ENCODE measurements at places on chromosomes 6 and 20. TPM values are rescaled to one million over a fixed set of nuclear protein-coding genes. Genes with fewer than 3 reads are reported as not detected.

DNA sequence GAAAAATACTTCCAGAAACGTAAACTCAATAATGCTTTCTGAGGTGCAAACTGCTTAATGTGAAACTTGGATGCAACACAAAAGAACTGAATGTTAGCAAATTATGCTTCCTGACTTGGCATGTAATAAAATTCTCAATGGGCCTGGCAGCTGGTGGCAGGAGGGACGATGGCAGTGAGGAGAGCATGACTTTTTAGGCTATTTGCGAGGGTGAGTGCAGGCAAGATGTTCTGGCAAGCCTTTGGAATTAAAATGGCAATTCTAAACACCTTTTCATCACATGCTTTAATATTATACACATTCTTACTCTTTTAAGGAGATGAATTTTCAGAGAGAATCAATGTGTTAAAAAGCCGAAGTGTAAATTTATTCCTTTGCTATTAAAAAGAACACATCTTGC, 224.8 kb upstream of the CDH4 start:
- no peaks in the 10 kb centered on the region for H3K36me3 ChIP-seq
- no peak for DNase-seq
- no peak overlapping the region for H3K27ac ChIP-seq
- peaks cover 10% of the 10 kb centered on the region for H3K27me3 ChIP-seq

DNA sequence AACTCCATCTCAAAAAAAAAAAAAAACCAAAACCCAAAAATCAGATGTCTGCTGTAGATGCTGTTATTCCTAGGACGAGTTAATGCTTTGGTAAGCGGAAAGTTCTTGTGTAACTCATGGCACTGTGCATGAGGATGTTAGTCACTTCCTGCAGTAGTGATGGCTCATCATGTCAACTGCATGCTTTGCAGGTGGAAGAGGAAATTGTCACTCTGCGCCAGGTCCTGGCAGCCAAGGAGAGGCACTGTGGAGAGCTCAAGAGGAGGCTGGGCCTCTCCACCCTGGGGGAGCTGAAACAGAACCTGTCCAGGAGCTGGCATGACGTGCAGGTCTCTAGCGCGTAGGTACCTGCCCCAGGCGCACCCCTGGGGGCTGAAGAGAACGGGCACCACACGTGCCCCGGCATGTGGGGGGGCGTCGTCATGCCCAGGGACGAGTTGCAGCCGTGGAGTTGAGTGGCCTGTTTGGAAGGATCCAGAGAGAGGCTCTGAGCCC, 8.5 kb downstream of the TPD52L2 start:
- no peak for DNase-seq
- H3K27ac ChIP-seq = no peak overlapping the region
- H3K27me3 ChIP-seq = no peaks in the 10 kb centered on the region
- H3K4me3 ChIP-seq = no peak overlapping the region

The HS3ST5 gene
- total RNA-seq = 0.95 TPM

- H3K27ac ChIP-seq = no peak overlapping the region
- H3K4me3 ChIP-seq = no peak overlapping the region
- DNase-seq = no peak
- H3K27me3 ChIP-seq = peaks cover 3% of the 10 kb centered on the region
- H3K4me1 ChIP-seq = peaks cover 2% of the 10 kb centered on the region
Observed at GRCh38 chr6:133399426-133399825, 158.3 kb downstream of the EYA4 start.

DNA sequence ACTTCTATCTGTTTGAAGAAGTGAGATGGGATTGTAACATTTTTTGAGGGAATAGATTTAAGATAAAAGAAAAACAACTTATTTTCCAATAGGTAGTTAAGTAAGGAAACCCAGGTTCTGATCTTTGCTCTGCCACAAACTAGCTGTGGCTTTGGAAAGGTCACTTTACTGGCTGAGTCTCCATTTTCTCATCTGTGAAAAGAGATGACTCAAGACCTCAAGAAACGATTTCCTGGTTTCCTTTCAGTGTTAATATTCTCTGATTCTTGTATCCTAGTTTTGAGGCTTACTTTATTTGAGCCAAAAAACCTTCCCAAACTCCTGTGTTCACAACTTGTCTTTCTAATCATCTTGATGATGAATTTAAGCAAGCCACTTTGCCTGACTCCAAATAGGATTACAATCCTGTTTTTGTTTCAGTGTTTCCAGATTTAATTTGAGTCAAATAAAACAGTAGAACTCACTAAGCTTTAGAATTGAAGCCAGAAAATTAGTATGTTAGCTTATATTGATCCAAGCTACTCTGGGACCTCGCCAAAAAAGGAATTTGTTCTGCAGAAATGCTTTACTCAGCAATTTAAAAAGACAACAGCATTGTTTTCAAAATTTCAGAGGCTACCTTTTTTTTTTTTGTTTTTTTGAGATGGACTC, 51.1 kb downstream of the ENPP1 start:
- no peak for DNase-seq
- peaks cover 1% of the 10 kb centered on the region for H3K36me3 ChIP-seq
- H3K27me3 ChIP-seq = no peaks in the 10 kb centered on the region

Measured in progenitor cell of endocrine pancreas (in vitro differentiated cells).